ENCODE measurements at places on chromosomes 6 and 20.

DNA sequence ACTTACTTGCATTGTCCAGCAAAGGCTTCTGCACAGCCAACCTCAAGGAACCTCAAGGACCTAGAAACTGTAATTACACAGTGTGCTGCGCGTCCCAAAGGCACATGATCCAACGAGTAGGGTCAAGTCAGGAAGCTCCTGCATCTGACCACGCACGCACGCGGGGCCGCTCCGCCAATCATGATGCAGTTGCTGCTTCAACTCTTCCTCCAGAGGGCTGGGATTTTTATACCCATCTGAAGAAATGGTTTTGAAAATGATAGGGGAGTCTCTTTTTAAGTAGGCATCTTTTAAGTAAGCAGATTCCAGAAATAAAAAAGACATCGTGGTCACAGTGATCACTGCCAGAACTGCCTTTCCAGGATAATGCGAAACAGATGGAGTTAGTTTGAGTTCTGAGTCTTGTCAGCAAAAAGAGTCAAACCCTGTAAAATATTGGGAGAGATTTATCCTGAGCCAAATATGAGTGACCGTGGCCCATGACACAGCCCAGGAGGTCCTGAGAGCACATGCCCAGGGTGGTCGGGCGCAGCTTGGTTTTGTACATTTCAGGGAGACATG is 34.0 kb downstream of the KIF25 start:
- no peak for DNase-seq

DNA sequence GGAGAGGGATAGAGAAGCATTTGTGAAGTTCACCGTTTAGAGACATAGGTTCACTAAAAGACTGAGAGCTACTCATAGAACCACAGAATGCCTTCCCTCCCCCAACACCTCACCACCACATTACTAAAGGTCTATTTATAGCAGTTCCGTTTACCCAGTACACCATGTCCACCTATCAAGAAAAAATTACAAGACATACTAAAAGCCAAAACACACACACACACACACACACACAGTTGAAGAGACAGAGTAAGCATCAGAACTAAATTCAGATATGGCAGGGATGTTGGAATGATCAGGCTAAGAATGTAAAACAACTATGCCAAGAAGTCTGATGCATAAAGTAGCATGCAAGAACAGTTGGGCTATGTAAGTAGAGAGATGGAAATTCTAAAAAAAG is 52.3 kb downstream of the SLC22A3 start:
- DNase-seq = no peak

- no peak for DNase-seq
These were observed 232.9 kb upstream of the SASH1 start for GRCh38 chr6:148109732-148110131.

DNA sequence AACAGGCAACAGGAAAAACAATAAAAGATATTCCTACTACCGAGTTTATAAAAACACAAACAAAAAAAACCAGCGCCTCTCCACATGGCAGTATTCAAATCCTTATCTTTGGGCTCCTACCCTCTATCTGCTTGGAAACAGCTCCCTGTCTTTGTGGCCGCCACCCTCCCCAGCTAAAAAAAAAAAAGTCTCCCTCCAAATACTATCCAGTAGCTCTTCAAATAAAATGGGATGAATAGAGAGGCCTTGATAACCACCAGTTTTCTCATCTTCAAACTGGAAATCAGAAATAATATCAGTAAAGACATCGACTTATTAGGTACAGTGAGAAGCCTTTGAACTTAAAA is 96.2 kb downstream of the PSMG4 start:
- no peak for DNase-seq

GRCh38 chr20:45317826-45318225 is 9.7 kb upstream of the MATN4 start:
- no peak for DNase-seq

DNA sequence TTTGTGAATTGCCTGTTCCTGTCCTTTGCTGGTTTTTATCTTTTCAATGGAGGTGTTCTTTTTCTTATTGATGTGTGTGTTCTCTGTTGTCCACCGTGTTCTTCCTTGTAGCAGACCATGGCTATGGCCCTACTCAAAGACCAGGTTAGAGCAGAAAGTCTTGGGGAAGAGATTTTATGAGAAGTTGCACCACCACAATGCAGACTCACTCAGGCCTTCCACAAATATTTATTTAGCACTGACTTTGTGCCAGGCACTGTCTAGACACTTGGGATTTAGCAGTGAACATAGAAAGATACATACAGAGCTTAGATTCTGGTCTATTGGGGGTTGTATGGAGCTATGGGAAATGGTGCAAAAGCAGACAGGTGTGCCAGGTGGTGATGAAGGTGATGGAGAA is 98.8 kb downstream of the DTD1 start:
- no peak for DNase-seq

DNA sequence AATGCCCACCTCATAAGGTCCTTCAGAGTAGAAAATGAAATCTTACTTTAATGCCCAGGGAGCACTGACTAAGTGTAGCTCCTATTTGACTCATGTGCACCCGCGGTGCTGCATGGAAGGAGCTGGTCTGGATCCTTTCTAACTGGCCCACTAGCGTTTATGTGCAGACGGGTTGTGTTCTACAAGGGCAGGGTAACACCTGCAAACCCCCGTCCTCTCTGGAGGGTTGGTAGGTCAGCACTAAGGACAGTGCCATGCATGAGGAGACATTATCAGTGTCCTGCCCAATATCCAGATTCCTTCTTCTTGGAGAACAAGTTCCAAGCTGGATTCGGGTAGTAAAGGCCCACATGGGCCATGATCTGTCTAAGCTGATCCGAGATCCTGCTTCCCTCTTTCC is 140.3 kb downstream of the ANKRD60 start:
- no peak for DNase-seq

- DNase-seq = peak; percentile 46
These were observed 16.1 kb downstream of the TAF4 start for GRCh38 chr20:62049342-62050165.

DNA sequence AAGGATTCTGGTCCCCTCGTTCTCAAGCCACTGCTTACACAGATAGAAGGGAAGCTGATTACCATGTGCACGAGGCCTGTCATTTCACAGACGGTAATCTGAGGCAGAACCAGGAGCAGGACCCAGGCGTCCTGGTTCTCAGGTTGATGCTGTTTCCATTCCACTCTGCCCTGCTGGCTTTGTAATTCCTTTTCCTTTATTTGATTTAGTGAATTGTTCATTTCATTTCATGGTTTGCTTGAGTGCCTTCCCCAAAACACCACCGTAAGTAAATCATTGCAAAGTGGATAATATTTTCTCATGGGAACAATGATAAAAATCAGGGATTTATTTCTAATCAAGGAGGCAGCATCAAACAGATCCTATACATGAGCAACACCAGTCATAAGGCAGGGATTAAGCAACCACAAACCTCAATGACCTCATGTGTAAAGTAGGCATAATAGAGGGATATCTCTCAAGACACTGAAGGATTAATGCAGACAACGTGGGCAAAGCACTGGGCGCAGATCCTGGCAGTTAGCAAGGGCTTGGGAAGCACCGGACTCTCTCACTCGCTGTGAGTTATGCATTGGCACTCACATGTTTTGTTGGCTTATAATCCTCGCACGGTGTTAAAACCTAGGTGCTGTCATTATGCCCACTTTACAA is 229.5 kb upstream of the FOXQ1 start:
- DNase-seq = no peak

- DNase-seq = no peak
These were observed 42.5 kb downstream of the SESN1 start for GRCh38 chr6:109052018-109052651.

DNA sequence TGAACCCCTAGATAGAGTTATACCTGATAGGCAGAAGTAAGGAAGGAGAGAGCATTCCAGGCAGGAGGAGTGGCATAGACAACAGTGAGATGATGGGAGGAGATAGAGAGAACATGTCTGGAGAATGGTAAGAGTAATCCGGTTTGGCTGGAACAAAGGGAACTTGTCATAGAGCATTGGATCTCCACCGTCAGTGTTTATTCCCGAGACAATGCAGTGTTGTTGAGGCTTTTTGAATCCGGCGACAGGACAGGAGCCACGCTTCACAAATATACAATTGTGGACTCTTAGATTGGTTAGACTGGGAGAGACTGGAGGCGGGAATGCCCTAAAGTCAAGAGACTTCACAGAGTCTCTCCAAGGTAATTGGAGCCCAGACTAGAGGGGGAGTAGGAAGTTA is 119.8 kb downstream of the ANKS1A start:
- no peak for DNase-seq

DNA sequence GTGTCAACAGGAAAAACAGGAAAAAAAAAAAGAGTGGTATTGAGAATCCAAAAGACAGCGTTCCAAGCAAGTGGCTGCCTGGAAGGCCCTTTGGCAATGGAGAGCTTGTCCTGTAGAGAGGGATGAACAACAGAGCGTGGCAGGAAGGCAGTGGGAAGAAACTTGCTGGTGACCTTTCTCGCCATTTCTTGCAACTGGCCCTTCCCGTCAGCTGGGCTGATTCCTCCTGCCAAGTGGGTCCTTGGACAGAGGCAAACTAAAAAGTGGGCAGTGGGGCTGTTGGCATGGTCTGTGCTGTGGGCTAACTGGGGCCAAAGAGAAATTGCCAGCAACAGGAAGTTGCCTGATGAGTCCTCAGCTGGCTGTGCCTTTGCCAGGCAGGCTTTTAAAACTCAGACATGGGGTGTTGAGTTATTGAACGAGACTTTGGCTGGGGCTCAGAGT is 43.9 kb upstream of the CLDN20 start:
- no peak for DNase-seq

GRCh38 chr20:46013829-46014516 is 5.3 kb downstream of the MMP9 start:
- DNase-seq = peak; percentile 95

- no peak for DNase-seq
These were observed 210.3 kb downstream of the PLCB1 start for GRCh38 chr20:8342391-8342790.

- DNase-seq = no peak
These were observed 866 bp upstream of the MYO6 start for GRCh38 chr6:75748003-75748742.

- no peak for DNase-seq
These were observed 78.6 kb upstream of the DTNBP1 start for GRCh38 chr6:15741405-15741804.

DNA sequence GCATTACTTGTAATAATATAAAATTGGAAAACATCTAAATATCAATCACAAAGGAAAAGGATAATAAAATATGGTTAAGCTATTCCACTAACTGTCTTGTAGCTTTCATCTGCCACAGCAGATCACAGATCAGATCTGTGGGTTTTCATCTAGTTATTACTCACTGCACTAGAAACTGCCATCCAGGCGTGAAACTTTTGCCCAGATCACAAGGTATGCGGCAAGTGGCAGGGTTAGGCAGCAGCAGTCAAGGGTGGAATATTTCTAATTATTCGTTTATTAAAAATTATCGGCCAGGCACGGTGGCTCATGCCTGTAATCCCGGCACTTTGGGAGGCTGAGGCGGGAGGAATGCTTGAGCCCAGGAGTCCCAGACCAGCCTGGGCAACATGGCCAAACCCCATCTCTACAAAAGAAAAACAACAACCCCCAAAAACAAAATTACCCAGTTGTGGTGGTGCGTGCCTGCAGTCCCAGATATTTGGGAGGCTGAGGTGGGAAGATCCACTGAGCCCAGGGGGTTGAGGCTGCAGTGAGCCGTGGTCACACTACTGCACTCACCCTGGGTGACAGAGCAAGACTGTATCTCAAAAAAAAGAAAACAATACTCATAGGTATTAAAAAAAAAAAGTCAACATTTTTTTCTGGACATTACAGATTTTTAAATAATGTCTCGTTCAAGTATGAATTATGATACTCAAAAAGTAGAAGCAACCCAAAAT is 32.1 kb downstream of the BEND3 start:
- no peak for DNase-seq

- DNase-seq = no peak
These were observed 9.4 kb upstream of the RAB44 start for GRCh38 chr6:36688063-36688738.

DNA sequence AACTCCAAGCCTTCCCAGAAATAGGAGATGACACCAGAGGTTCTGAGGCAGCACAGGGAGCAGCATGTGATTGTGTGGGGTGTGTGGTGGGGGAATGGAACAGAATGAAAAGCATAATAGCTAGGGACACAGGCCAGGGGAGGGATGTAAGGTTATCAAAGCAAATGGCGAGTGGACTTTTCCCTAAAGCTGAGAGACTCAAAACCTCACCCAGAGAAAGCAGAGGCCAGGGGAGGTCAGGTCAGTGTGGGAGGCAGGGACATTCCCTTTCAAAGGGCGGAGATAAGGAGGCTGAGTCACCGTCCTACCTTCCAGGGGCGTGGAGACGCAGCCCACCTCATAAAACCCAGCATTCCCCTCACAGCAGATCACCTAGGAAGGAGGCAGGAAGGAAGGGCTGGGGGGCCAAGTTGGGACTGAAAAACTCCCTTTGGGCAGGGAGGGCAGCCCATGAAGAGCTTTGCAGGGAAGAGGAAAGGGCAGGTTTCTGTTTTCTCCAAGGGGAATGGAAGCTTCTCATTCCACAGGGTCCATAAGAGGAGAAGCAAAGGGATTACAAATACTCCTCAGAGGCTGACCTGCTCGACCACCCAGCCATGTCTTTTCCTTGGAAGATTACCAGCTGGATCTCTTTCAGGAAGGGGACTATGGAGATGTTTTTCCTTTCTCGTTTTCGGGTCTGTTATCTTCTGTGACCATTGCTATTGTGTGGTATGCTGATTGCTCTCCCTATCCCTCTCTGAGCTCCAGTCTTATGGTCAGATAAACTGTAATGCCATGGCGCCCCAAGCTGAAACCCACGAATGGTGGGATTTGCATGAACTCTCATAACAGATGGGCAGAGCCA is 9.6 kb upstream of the LY6G5C start:
- DNase-seq = no peak

GRCh38 chr20:11221046-11221445 is 547.2 kb upstream of the JAG1 start:
- DNase-seq = no peak

DNA sequence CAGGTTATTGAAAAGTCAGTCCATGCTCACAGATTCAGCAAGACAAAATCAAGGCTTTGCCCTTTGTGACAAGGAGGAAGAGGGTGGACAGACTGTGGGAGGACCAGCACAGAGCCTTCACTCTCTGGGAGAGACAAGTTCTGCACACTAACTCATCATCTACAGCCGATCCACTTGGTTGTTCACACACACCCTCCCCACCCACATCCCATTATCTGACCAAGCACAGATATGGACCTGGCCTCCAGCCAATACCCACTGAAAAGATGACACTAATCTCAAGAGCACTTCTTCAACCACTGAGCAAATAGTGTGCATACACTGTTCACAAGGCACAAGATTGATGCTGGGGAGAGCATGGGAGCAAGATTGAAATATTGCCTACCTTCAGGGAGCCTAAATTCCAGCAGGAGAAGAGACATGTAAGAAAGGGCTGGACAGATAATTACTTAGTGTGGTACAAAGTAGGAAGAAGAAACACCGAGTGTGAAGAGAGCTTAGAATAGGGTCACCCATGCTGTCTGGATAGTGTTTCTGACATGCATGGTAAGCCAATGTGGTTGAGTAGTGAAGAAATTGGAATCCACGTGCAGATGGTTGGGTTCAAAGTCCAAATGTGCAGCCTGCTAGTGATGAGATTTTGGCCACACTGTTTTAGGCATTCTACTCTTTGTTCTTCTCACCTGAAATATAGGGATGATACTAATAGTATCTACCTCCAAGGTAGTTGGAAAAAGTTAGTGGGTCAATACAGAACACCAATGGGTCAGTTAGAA is 21.7 kb upstream of the IL17A start:
- DNase-seq = no peak
